ENCODE measurements at places on chromosomes 1 and 21.
A peak's percentile ranks its signal among the peaks of the same experiment; 100 is the strongest.

- DNase-seq: no peak
These were observed 21.1 kb downstream of the C2CD2 start for GRCh38 chr21:41932576-41933312.

GRCh38 chr1:53681977-53682685 is 56.8 kb downstream of the GLIS1 start:
- DNase-seq: peak; percentile 10

DNA sequence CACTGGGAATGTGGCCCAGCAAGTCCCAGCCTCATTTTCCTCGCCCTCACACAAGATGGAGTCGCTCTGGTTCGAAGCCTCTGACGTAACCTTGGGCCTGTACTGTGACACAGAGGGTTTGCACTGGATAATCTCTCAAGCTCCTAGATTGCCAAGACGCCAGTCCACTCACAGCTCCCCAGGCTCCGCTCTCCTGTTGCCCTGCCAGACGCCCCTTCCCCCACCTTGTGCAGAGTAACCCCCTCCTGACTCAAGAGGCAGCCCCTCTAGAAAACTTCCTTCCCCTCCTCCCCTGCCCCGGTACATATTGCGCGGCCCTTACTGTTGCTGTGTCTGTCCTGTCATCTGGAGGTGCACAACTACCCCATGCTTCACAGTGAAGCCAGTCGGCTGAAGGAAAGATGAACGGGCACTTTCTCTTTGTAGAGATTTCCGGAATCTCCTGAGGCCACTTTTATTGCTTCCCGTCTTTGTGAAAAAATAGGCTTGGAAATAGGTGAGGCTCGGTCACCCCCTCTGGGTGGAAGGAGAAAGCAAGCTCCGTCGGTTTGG is 981 bp upstream of the KIAA1614 start:
- no peak for DNase-seq

- no peak for DNase-seq
These were observed 10.2 kb upstream of the DMRTB1 start for GRCh38 chr1:53449021-53449420.

GRCh38 chr21:31141389-31142000 is 103.2 kb upstream of the KRTAP19-8 start:
- DNase-seq: no peak

DNA sequence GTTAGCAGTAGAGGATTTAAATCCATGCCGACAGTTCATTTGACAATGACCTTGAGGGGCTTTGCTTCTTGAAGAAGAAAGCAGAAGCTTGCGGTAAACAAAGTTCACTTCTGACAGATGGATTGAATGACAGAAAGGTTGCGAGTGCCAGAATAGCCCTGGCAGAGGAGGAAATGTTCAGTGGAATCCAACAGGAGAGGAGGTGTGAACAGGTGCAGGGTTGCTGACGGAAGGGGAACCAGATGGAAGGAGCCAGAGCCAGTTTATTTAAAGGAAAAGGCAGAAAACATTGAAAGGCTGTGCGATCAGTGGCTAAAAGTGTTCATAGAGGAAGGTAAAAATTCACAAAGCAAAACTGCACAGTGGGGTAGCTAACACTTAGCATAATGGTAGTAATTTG is 141.0 kb downstream of the SDCCAG8 start:
- DNase-seq: no peak

GRCh38 chr1:156860113-156860627 is 495 bp upstream of the NTRK1 start:
- peak; percentile 44 for DNase-seq

DNA sequence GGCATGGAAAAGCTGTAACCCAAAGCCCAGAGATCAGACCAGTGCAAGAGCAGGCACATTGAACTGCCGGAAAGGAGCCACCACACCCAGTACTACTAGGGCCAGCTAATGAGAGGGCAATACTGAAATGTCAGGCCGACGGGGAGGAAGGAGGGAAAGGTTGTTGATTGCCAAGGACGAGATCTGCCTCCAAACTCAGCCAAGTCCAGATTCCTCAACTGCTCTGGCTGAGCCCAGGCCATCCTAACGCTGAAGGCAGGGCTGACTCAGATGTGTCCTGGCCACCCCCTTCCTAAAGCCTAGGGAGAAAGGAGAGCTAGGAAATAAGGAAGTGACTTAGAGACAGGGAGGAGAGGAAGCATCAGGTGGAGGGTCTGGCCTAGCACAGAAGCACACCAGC is 42.1 kb upstream of the IPO9 start:
- no peak for DNase-seq

- DNase-seq: no peak
These were observed 147.7 kb downstream of the CDC42BPA start for GRCh38 chr1:227170361-227171166.

GRCh38 chr1:12387641-12388040 is 157.8 kb downstream of the VPS13D start:
- no peak for DNase-seq

DNA sequence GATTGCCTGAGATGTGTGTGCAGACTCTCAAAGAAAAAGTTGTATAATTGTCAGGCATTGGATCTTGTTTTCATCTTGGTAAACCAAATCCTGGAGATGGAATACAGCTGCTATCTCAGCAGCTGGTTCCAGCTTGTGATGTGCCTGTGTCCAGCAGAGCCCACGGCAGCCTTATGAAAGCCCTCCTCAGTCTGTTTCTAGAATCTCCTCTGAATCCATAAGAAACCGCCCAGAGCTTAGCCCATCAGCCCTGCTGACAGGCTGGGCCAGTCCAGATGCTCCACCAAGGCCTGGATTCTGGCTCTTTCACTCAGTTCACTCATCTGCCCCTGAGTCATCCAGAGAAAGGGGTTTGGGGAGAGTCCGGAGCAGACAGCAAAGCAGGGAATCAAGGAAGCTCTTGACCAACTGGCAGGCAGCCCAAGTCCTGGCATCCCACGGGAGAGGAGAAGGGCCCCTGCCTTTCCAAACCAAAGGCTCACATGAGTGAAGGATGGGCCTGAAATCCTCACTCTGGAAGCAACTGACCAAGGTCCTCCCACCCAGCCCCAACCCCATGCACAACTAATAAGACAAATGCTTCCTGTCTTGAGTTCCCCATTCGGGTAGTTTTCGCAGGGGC is 45.7 kb downstream of the NAV1 start:
- DNase-seq: no peak

GRCh38 chr1:246681900-246682895 is 42.0 kb upstream of the SCCPDH start:
- no peak for DNase-seq

- no peak for DNase-seq
These were observed 140.4 kb upstream of the KCNE2 start for GRCh38 chr21:34223376-34223775.

GRCh38 chr1:203127666-203128430 is at the start of gene ADORA1:
Gene ADORA1 (plus strand): TSS chr1:203127726. CDS start chr1:203128842, 1,116 bp downstream.
- no peak for DNase-seq

- no peak for DNase-seq
These were observed 52.1 kb downstream of the ZSCAN20 start for GRCh38 chr1:33524586-33524985.

DNA sequence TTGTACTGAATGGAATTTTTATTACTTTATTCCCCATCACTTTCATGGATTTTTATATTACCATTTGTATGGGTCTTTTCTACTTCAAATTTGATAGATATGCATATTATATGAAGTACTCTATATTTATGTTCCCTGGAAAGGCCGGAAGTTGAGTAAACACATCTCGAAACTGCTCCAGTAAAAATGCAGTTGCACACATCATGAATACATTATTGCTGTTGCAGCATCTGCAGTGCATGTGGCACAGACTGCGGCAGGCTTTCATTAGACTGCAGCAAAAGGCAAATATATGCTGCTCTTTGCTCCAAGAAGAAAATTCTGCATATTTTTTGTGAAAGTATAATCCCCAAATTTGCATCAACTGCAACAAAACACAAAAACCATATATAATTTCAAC is 48.7 kb upstream of the LRRC7 start:
- DNase-seq: no peak

GRCh38 chr1:45848714-45849113 is 45.3 kb downstream of the MAST2 start:
- DNase-seq: no peak

DNA sequence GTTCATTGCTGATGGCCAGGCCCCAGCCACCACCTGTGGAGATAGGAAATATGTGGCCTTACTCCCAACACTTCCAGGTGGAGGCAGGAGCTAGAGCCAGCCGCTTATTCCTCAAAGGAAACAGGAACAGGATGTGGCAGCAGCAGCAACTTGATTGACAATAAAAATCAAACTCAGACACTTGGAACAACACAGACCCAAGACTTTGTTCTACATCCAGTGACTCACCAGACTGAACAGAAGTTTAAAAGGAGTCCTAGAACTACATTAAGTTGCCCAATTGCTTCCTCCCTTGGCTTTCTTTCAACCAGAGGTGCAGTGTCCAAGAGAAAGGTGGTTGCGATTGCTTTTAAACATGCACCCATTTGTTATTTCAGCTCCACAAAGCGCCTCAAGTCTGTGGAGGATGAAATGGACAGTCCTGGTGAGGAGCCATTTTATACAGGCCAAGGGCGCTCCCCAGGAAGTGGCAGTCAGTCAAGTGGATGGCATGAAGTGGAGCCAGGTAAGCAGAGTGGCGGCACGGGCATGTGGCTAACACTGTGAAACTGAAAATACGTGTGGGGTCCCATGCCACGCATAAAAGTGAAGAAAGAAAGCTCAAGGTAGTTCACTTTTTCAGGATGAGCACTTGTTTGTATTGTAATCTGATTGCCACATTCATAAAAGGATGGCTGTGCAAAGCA is 276.6 kb downstream of the NFIA start:
- DNase-seq: no peak

GRCh38 chr1:9413071-9413876 is 120.6 kb downstream of the SPSB1 start:
- DNase-seq: no peak

- DNase-seq: no peak
These were observed 634 bp downstream of the ALG14 start for GRCh38 chr1:95072117-95072516.

GRCh38 chr1:5386371-5386770 is 605.9 kb downstream of the NPHP4 start:
- no peak for DNase-seq

DNA sequence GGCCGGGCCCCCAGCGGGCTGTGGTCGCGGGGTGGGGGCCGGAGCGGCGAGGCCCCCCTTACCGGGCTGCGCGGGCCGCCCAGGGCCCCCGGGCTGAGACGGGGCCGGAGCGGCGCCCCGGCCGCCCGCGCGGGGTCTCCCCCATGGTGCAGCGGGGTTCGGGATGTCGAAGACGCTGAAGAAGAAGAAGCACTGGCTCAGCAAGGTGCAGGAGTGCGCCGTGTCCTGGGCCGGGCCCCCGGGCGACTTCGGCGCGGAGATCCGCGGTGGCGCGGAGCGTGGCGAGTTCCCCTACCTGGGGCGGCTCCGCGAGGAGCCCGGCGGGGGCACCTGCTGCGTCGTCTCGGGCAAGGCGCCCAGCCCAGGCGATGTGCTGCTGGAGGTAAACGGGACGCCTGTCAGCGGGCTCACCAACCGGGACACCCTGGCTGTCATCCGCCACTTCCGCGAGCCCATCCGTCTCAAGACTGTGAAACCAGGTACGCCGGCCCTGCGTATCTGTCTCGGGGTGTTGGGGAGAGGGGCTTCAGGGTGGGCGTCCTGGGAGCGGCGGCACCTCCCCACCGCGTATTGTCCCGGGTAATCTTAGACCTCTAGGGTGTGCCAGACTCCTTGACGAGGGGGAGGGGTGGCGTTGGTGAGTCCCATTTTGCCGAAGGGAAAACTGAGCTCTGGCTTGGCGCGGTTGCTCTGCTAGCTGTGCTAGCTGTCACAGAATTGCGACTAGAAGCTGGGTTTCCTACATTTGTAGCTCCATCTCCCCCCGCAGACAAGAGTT is 745 bp downstream of the MAGI3 start:
- no peak for DNase-seq

DNA sequence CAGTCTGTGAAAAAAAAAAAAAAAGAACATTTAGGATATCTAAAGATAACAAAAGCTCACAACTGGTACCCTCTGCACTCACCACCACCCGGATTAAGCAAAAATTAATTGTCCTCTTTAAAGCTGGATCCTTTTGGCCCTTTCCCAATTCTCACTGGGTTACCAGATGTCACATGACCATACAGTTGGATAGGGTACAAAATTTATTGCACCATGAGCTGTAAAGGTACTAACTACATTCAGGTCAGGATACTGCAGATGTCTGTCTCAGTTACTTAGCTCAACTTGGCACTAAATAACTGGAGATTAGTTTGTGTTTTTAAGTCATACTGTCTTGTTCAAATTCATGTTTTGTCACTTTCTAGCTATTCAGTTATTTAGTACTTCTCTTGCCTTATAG is 96.3 kb downstream of the GPATCH2 start:
- no peak for DNase-seq

DNA sequence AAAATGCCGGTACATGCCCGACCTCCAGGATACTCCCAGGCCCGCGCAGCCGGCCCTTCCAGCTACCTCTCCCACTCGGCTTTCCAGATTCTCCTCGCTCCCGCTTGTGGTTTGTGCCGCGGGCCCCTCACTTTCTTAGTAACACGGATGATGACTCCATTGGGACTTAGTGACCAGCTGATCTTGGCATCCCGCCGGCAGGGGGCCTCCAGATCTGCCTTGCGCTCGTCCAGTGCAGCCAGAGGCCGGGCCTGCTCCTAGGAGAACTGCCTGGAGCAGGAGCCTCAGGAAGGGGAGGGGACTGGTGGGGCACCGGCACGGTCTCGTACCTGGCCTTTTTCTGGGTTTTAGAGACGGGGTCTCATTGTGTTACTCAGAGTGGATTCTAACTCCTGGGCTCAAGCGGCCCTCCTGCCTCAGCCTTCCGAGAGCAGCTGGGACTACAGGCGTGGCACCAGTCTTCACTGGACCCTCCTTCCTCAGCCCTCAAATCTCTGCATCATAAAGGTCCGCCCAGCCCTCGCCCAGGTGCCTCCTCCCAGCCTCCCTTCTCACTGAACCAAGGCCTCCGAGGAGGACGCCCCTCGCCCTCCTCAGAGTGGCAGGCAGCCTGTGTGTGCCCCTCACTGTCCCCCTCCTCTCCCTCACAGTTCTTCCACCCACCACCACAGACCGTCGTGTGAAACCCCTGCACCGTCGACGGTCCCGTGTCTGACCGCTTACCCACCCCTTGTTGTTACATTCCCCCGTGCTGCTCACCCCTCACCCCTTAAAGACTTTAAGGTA is 78.6 kb downstream of the SLC25A24 start:
- no peak for DNase-seq

DNA sequence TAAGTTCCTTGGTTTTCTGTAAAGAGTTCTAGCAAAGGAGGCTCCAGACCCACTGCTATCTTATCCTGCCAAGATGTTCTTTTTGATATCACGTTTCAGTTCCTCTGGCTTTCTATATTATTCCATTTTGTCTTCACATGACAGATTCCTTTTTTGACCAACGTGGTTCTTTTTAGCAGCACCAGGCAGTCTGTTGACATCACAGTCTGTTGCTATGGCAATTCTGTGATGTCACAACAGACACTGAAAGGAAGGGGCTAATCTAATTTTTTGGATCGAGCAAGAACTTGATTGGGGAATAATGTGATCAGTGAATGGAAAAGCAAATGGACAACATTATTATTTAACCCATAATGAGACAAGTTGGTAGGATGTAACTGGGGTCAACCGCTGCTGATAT is 64.5 kb upstream of the GOLT1A start:
- DNase-seq: no peak

- DNase-seq: no peak
These were observed 66.2 kb upstream of the PALMD start for GRCh38 chr1:99579691-99580172.

GRCh38 chr1:67747671-67748546 is 62.9 kb downstream of the GADD45A start:
- no peak for DNase-seq
